Transverse colon (tissue), 4 donors: ENCODE measurements at places on chromosomes 2 and 18. TPM values are rescaled to one million over a fixed set of nuclear protein-coding genes. Genes with fewer than 3 reads are reported as not detected.

The DOK6 gene
- 0.37 TPM for total RNA-seq

The EMILIN1 gene
- 152 TPM for total RNA-seq

The MDH1B gene
- not detected for total RNA-seq

The SOWAHC gene
- 64.0 TPM for total RNA-seq

The C1GALT1C1L gene
- total RNA-seq: not detected

The ELMOD3 gene
- 13.3 TPM for total RNA-seq

The ZNF521 gene
- total RNA-seq: 9.4 TPM

The ICA1L gene
- total RNA-seq: 6.2 TPM

The GALNT14 gene
- not detected for total RNA-seq

The RNU2-63P gene
- not detected for total RNA-seq

The PRKAG3 gene
- not detected for total RNA-seq

The RPRM gene
- total RNA-seq: not detected

The CMPK2 gene
- total RNA-seq: 22.9 TPM

The CHRND gene
- not detected for total RNA-seq

The LYPD6 gene
- 2.2 TPM for total RNA-seq

The SMPD4 gene
- 110 TPM for total RNA-seq

The NT5C1B gene
- total RNA-seq: not detected

The MFSD6 gene
- total RNA-seq: 76.3 TPM

The REG3G gene
- total RNA-seq: not detected

The C2orf80 gene
- not detected for total RNA-seq

The BOK gene
- total RNA-seq: 84.2 TPM

The ALPI gene
- total RNA-seq: 16.0 TPM

The MC2R gene
- not detected for total RNA-seq

The KIF5C gene
- total RNA-seq: 2.5 TPM

The ERFE gene
- not detected for total RNA-seq

The RBM44 gene
- 0.95 TPM for total RNA-seq

The RASGRP3 gene
- 16.5 TPM for total RNA-seq

The ANKRD53 gene
- total RNA-seq: 1.7 TPM

The CD207 gene
- not detected for total RNA-seq

The CCDC178 gene
- not detected for total RNA-seq

The VSNL1 gene
- total RNA-seq: 1.1 TPM

The RNF103 gene
- 114 TPM for total RNA-seq
